ENCODE measurements at places on chromosomes 5 and 9. TPM values are rescaled to one million over a fixed set of nuclear protein-coding genes. Genes with fewer than 3 reads are reported as not detected.

Gene GZMA
- 0.41 TPM for total RNA-seq

DNA sequence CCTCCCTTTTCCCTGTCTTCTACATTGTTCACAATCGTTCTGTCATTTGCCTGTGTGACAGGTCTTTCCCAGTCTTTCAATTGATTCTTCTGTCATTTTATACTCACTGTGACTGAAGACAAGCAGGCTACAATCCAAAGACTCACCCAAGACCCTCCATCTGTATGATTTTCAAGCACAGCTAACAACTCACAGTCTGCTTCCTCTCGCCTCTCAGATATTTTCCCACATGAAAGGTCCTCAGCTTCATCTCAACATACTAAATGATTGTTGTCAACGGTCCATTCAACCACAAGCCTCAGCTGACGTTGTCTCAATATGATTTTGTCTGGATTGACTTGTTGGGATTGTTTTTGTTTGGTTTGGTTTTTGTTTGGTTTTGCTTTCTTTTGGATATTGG is 346.5 kb downstream of the NFIB start:
- no peak for DNase-seq

GRCh38 chr5:163563112-163563511 is 57.7 kb downstream of the MAT2B start:
- DNase-seq = no peak

DNA sequence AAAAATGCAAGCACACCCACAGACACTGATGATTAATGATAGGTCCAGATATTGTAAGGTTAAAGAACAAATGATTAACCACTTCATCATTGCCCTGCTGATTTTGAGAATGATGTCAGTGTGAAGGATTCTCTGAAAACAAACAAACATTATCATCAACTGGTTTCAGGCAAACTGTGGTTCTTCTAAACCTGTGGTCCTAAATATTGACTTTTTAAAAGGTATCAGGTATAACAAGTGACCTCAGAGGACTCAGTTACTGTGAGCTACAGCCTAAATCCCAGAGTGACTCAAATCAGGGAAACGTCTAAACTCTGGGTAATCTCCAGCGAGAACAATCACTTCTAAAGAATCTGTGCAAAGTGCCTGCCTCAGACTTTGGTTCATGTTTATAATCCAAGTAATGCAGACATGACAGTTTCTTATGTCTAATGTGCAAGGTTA is 172.3 kb upstream of the CDH6 start:
- no peak for DNase-seq

Gene TAS2R1
- total RNA-seq = not detected

Gene FBP1
- total RNA-seq = not detected

Gene GABRA1
- 29.8 TPM for total RNA-seq

GRCh38 chr5:10912435-10912834 is 151.4 kb upstream of the DAP start:
- no peak for DNase-seq

GRCh38 chr9:33220681-33221567 is 19.0 kb upstream of the SPINK4 start:
- DNase-seq = no peak

DNA sequence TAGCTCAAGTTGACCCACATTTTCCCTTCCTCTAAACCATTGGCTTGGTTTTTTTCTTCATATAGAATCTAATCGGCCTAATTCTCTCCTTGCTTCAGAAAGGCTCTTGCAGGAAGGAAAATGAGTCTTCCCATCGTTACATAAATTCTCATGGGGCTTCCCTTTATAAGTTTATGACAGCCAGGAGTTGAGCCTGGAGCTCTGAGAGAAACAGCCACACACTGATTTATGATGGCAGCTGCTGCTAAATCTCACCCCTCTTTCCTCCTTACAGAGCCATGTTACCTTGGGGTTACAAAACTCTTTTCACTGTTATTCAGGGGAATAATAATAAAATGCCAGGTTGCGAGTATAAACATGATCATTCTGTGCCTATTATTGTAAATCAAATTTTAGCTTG is 5.2 kb upstream of the RNF14 start:
- DNase-seq = no peak

Gene RNF208
- total RNA-seq = 0.82 TPM

DNA sequence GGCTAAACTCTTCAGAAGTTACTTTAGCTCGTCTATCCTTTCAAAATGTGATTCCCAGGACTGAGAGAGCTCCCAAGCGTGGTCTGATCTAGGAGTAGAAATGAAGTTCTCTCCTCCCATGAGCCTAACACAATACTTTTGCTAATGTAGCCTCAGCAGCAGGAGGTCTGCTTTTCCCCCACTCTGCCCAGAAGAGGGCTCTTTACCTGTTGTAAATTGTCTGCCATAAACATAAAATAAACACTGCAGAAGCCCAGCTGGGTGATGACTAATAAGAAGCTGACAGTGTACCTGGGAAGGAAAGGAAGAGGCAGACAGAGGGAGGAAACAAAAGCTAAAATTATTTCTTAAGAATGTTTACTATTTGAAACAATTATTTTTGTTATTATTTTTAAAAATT is 15.4 kb downstream of the SLC36A3 start:
- DNase-seq = no peak

DNA sequence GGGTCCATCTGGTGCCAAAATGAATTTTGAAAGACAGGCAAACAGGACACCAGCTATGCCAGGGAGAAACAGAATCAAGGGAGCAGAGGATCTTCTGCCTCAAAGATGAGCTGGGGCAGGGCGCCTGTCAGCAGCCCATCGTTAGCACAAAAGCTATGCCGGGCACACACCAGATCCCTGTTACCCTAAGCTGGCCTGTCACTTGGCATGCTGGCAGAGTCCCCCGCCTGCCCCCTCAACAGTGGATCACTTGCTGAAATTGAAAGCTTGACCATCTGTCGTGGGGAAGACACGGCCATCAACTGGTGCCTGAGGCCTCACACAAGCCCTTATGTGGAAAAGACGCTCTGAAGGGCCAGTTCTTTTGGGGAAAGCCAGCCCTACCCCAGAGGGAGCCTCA is 256.4 kb downstream of the EBF1 start:
- DNase-seq = no peak

Gene TMEM215
- 0.82 TPM for total RNA-seq

Gene CAVIN4
- total RNA-seq = 14.7 TPM

GRCh38 chr9:16608906-16609305 is 261.6 kb downstream of the BNC2 start:
- no peak for DNase-seq

DNA sequence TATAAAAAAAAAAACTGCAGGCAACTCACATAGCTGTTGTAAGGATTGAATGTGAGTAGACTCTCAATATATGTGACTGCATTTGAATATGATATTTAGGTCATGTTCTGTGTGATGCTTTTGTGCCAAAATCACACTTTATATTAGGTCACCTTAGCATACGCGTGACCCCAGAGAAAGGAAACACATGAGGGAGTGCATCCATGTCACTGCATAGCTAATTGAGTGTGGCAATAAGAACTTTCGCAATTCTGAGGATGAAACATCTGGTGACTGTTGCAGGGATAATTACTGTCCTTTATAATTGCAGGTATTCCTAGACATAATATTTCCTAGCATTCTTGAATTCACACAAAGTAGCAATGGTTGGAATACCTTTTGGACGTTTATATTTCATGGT is 459.5 kb upstream of the KLF4 start:
- DNase-seq = no peak

Gene CCDC171
- total RNA-seq = 28.9 TPM

DNA sequence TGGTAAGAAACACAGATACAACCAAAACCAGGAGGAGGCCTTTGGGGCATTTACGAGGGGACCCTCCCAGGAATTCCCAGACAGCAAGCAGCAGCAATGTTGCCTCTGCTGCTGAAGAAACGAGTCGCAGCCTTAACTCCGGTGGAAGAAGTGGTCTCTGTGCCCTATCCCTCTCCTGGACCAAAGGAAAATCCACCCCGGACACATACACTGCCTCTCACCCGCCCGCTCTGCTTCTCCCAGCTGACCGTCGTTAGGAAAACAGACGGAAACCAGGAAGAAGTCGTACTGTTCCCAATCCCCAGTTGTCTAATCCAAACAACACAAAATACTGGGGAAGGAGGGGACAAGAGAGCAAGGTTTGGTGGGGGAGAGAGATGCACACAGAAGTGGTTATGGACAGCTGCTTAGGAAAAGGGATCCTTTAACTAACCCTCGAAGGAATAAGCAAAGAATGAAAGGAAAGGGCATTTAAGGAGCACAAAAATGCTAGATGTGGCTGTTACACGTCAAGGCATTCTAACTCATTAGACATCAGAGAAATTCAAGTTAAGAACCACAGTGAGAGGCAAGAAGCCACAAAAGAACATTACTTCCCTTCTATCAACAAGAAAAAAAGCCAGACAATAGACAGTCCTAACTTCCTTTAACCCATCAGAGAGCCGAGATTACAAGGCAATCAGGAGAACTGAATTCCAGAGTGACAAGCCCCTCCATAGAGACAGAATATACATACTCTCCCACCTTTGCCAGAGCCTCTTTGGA is 71.9 kb downstream of the ACTL7B start:
- no peak for DNase-seq

GRCh38 chr5:133642153-133642722 is 29.9 kb upstream of the FSTL4 start:
- DNase-seq = no peak

DNA sequence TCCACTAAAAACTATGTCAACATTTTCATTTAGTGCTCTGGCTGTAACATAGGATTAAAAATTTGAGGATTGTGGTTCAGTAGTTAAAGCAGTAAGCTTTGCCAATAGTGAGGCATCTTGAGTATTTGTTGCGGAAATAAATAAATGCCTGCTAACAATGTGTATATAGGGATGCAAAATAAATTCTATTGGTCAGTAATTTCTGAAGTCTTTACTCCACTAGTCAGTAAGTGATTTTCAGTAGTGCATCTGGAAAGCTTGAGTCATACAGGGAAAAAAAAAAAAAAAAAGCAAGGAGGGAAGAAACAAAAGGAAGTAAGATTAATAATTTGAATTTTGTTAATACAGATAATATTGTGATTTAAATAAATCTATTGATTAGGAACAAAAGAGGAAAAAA is 21.0 kb downstream of the NIPBL start:
- no peak for DNase-seq

DNA sequence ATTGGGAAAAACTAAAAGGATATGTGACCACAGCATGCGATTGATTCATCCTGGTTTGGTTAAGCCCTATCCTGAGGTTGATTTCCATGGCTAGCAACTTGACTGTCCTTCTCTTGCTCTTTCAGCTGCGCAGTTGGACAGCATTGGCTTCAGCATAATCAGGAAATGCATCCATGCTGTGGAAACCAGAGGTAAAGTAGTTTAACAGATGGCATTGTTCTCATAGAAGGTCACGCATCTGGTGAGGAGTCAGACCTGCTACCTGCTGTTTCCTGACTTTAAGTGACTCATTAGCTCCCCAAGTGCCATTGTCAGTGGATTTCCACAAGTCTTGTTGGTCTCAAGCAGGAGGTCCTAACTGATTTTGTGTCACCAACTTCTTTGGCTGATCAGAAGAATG is 266.9 kb downstream of the ARHGAP26 start:
- no peak for DNase-seq

DNA sequence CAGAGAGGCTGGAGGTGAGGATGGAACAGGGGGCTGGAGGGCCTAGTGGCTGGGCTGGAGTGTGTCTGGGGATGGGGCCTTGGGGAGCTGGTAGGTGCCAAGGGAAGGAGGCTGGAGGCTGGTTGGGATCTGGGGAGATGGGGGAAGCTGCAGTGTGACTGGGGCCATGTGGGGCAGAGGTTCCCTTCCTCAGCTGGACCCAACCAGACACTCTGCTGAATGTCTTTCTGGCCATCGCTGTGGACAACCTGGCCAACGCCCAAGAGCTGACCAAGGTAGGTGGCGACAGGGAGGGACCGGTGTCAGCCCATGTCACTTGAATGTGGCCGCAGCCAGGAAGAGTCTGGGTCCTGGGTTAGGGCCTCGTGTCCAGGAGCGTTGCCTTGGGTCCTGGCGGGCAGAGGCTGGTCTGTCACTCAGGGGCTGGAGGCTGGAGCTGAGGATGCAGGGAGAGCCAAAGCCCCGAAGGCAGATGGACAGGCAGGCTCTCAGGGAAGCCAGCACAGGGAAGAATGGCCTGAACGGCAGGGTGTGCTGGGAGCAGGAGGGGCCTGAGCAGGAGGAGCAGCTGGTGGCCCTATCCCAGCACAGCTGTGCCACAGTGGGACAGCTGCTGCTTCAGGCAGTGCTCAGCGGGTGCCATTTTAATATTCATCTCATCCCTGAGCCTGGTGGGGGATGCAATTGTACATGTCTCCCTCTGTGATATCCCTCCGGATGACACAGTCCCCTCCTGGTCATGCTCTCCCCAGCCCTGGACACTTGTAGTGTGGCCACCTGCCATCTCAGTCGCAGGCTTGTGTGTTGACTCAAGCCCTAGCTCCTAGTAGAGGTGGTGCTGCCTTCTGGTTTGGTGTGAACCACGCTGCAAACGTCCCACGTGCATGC is 132.5 kb downstream of the CACNA1B start:
- DNase-seq = no peak

Gene AQP7
- not detected for total RNA-seq
